ENCODE measurements at places on chromosomes 7 and 10.
A peak's percentile ranks its signal among the peaks of the same experiment; 100 is the strongest.

DNA sequence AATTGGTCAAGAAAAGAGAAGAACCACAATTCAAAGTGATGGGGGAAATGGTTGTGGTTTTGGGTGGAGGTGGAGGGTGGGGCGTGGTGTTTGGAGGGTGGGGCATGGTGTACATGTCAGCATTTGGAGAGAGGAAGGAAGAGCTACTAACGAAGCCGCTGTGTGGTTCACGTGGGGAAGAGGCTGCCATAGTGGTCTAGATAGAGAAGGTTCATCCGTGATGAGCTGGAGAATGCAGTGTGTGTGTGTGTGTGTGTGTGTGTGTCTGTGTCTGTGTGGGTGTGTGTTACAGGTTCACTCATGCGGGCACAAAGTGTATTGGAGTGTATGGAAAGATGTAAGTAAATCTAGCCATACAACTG, 6.1 kb upstream of the VCL start:
- DNase-seq, result no peak

GRCh38 chr7:133860628-133861335, 266.4 kb upstream of the LRGUK start:
- no peak for DNase-seq

DNA sequence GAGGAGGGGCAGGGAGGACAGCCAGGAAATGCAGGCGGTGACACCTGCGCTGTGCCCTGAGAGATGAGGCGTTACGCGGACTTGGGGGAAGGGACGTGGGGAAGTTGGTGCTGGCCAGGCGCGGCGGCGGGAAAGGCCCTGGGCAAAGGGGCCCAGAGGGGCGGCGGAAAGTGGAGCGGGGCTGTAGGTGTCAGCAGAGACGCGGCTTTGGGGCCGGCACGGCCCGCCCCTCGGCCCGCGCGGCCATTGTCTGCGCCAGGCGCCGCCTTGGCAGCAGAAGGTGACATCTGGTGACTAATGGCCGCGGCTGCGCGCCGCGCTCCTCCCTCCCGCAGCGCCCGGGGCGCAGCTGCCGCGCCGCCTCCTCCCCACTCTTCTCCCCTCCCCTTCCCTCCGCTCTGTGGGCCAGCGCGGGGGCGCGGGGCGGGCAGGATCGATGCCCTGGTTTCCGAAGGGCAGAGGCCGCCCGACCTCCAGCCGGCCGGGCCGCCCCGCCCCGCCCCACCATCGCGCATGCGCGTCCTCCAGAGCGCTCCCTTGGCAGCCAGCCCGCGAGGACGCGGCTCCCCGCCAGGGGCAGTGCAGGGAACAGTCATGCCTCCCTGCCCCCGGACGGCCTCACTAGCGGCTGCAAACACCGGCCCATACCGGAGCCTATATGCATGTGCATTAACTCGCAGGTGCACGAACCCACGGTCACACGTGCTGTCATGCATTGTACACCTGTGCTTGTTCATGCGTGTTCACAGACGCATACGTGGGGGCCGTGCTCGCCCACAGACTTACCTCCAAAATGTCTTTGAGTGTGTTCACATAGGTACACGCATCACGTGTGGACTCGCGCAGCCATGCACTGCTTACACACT, 269.6 kb downstream of the RPS24 start:
- peak; percentile 97 for DNase-seq

GRCh38 chr7:27100694-27101170, 1.8 kb downstream of the HOXA2 start:
- DNase-seq, result no peak

DNA sequence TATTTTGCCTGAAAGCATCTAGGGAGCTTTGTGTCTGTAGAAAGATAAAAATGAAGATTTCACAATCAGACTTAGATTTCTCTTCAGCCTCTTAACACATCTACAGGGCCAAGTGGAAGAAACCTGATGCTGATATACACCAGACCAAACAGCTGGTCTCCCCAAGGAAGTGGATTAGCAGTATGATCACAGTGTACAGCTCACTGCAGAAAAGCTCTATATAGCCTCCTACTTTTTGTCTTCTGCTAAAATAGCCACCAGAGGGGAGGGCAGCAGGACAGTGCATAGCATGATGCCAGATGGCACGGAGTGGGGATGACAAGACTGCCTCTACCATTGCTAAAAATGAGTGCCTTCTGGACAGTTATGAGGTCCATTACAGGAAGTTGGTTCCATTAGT, 16.0 kb downstream of the FAM13C start:
- DNase-seq, result no peak

DNA sequence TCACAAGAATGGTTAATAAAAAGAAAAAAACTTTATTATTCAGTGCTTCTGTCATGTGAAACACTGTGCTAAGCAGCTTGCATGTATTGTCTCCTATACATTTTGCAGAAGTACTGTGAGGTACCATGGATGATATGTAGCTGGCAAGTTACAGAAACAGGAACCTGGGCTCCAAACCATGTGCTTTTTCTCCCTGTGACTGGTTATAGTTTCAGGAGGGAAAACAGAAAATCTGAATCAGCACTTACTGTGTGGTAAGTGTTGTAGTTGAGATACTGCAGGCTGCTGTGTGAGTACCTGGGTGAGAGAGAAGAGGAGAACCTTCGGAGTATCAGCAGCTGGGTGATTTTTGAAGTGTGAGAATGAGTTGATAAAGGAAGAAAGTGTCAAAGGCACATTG, 285.0 kb downstream of the SUGCT start:
- DNase-seq, result no peak

- DNase-seq, result no peak
Measured at GRCh38 chr10:125072794-125073193, 87.6 kb downstream of the CTBP2 start.

GRCh38 chr7:22442882-22443369, 57.1 kb downstream of the STEAP1B start:
- DNase-seq, result no peak

DNA sequence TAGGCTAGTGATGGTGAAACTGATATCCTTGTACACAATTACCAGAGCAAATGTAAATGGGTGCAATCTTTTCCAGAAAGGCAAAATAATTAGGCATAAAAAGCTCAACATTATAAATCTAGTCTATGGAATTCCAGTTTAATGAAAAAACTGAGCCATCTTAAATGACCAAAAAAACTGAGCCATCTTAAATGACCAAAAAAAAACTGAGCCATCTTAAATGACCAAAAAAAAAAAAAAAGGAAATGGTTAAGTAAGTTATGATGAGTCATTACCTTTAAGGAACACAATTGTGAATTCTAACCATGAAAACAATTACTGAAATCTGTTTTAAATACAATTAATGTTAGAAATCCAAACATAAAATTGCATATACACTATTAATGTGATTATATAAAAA, 25.3 kb downstream of the USP6NL start:
- DNase-seq, result no peak

DNA sequence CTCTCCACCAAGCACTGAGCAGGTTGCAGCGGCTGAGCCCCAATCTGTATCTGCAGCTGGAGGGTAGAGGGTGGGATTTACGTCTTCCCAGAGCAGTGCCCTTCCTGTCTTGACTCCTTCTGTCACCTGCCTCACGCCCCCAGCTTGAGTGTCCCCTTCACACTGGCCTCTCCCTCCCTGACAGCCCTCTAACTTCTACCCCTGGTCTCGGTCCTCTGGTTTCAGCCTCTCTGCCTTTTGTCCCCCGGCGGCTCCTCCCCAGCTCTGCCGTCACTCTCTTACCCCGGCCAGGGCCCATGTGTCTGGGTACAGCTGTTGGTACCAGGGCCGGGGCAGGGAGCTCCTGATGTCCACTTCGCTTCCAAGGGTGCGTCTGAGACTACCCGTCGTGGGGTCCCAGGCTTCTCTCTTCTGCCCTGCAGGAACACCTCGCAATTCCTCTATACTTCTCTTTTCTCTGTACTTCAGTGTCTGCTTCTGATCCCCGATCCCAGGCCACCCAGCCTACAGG, 654 bp downstream of the MUC3A start:
- DNase-seq, result no peak

DNA sequence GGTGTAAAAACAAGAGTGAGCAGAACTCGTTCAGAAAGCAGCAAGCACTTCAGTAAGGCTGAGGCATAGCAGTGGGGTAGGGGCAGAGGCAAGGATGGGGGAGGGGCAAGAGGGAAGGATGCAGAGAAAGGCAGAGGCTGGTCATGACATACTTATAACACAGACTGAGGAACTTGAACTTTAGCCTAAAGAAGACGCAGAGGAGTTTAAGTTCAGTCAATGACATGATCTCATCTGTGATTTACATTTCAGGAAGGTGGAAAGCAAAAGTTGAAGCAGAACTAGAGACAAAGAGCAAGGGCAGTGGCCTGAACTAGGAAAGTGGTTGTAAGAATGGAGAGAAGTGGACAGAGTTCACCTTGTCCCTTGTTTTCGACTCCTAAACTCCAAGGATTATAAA, 15.8 kb downstream of the MACC1 start:
- DNase-seq, result no peak

- no peak for DNase-seq
Measured at GRCh38 chr10:107383357-107383756, 218.9 kb upstream of the SORCS1 start.

DNA sequence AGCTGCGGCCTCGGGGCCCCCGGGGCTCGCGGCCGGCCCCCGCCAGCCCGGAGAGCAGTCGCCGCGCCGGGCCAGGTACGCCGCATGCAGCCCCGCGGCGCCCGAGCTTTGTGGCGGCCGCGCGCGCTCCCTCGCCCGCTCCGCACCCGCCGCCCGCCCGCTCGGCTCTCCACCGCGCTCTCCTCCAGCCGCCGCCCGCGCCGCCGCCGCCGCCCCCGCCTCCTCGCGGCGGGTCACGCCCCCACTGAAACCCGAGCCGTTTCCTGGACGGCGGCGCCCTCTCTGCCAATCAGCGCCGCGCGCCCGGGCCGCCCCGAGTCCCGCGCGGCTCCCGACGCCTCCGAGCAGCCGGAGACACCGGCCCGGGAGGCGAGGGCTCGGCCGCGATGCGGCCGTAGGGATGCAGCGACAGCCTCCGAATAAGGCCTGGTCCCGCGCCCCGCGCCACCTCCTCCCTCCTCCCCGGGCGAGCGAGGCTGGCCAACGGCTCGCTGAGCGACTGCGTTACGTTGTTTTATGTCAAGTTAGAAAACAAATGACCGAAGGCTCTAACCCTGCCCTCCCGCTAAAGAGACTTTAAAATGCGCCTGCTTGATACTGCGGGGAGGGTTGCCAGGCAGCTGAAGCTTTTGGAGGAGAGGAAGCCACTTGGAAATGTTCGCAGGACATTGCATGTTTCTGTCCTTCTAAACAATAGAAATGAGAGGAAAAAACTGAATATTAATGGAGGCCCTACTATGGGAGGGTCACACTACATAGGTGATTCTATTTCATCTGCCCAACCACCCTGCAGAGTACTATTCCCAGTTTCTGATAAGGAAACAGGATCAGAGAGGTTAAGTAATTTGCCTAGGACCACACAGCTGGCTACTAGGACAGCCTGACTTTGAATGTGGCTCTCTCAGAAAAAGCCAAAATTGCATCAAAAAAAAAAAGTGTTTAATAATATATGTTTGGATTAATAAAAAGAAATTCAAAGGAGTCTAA, at the start of gene FGFR2:
Gene FGFR2, minus strand, starts transcription at position 182 of the 987 bp plus-strand sequence. CDS start 4,627 bp downstream, outside the sequence.
- no peak for DNase-seq

DNA sequence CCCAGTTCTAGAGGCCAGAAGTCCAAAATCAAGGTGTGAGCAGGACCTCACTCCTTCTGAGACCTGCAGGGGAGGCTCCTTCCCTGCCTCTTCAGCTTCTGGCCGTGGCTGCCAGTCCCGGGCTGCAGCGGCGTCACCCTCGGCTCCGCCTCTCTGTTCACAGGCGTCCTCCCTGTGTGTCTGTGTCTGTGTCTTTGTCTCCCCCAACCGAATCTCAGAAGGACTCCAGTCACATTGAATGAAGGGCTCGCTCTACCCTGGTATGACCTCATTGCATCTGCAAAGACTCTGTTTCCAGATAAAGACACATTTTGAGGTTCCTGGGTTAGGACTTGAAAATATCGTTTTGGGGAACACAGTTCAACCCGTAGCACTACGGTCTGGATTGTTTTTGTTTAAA, 33.1 kb upstream of the GALNT11 start:
- DNase-seq, result peak; percentile 72

DNA sequence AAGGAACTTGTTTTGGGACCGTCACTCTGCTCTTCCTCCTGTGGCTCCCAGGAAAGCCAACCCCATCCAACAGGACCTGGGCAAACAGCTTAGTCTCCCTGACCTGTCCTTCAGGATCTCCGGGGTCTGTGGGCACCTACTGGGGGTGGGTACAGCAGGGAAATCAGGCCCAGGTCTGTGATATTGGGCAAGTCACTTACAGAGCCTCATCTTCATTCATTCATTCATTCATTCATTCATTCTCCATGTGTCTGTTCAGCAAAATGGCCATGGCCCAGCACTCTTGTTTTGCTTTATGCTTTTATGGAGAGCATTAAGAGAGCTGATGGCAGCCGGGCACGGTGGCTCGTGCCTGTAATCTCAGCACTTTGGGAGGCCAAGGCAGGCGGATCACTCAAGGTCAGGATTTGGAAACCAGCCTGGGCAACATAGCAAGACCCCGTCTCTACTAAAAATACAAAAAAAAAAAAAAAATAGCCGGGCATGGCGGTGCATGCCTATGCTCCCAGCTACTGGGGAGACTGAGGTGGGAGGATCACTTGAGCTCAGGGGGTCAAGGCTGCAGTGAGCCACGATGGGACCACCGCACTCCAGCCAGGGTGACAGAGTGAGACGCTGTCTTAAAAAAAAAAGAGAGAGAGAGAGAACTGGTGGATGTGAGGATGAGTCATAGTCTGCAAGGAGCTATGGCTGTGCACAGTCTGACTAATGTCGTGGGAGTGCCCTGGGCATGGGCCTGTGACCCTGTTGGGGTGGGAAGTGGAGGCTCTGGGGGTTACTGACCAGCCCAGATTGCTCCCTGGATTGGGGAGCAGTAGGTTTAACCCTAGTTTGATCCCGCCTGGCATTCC, 54.3 kb downstream of the CLIP2 start:
- no peak for DNase-seq

DNA sequence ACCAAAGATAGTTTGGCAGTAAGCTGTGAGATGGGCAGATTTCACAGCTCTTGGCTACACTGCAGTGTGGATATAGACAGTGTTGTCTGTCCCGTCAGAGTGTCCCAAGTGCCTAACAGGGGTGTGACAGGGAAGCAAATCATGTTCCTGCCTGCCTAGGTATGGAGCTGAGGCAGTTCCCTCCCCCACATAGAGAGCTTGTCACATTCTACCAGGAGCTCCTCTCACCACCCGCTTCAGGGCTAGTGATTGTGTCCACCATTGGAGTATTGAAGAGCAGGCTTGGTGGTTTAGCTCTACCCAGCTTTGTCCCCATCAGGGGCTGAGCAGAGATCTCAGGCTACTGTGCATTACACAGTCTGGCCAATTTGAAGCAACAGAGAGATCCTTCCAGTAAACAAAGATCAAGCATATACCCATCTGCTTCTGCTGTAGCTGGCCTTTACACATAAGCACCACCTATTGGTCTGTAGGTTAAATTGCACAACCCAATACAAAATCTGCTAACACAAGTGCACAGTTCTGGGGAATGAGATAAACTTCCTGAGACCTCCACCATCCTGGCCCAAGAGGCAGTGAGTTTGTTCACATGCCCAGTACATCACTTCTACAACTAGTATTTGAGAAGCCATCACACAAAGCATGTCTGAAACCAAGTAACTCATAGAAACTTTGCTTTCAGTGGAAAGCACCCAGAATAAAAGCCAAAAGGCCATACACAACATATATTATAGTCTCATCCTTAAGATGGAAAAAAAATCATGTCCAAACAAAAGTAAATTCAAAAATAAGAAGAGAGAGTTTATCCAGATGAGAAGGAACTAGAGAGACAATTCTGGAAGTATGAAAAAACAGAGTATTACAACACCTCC, 67.3 kb downstream of the GLCCI1 start:
- DNase-seq, result no peak
